T-helper 1 cell (primary cell): ENCODE measurements at places on chromosomes 6 and 20.

DNA sequence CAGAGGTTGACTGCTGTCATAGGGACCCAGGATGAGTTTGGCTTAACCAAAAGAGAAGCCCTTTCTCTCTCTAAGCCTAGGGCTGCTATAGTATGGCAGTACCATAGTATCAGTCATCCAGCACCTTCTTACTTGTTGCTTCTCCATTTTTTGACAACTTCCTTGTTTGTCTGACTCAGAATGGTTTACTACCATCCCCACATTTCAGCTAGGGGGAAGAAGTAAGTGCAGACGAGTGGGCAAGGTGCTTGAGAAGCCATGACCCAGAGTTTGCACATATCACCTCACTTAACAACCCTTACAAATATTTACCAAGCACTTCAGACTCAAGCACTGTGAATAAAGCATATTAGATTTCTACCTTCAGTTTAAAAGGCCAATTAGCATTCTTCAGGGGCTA lies 289.9 kb upstream of the TSHZ2 start:
- DNase-seq: no peak

GRCh38 chr6:32970413-32971241 lies 2.2 kb downstream of the BRD2 start:
- DNase-seq: peak; percentile 57

GRCh38 chr6:26450240-26450639 lies 7.5 kb upstream of the BTN2A1 start:
- DNase-seq: no peak

DNA sequence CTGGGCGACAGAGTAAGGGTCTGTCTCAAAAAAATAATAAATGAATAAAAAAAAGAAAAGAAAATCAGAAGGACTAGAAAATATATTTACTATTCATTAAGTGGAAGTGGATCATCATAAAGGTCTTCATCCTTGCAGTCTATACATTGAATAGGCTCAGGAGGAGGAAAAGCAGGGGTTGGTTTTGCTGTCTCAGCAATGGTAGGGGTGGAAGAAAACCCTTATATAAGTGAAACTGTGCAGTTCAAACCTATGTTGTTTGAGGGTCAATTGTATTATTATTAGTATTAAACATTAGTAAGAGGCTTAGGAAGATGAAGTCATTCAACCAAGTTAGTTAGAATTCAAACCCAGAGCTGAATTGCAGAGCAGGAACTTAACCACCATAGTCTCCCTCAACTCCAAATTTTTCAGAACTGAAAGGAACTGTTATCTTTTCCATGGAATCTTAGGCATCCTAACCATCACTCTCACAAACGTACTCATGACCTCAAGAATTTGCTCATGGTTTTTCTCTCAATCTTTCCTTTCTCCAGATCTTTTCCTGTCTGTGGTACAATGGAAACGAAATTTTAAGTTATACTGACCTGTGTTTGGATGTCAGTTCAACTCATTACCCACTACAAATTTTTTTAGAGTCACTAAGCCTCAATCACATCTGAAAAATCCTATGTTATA lies 7.7 kb upstream of the SMIM13 start:
- DNase-seq: no peak

DNA sequence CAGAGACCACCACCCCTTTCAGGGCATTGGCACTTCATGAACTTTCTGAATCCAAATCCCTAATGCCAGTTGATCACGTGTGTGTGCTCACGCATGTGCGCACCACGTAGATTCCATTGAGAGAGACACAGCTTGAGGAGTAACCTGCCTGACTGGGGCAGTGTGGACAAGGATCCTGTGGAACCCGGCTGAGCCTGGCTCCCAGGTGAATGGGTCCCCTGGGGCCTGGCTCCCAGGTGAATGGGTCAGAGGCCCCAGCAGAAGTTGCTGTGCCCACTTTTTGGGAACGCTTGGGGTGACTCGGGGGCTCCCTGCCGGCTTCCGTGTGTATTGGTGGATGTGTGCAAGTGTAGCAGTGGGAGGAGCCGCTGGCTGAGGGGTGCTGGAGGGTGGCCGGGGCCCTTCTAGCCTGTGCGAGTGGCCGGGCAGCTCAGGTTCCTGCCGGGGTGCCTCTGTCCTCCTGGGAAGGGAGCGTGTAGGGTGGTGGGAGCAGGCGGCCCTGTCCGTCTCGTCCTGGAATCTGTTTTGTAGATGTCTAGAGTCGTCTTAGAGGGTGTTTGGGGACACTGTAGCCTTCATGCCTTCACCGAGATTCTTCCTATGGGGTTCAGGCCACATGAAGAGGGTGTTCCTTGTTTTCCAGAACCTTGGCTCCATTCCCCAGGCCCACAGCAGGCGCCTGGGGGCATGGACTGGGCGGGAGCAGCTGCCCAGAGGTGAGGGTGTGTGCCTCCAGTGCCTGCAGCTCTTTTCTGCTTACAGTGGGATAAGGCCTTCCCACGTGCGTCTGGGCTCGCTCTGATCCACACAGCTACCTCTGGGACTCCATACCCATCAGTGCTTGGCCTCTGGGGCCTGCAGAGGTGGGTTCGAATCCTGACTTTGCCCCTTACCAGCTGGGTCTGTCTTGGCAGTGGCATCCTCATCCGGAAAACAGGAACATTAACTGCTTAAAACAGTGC lies 3.2 kb downstream of the RBM38 start:
- no peak for DNase-seq

GRCh38 chr6:66605971-66606370 lies 898.9 kb upstream of the EYS start:
- no peak for DNase-seq

DNA sequence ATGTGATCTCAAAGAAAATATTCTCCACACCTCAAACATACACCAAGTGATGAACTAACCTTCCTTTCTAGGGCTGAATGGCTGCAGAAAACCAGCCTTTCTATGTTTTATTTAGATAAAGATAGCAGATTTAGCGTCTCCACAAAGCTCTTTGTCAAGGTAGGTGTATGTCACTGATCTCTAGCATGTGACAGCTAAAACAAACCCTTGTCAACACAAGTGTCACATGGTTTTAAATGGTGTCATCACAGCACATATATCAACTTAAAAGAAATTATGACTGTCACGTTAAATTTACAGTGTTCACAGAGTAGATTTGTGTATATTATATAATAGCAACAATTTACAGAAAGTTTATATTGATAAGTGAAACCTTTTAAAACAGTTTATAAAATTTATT lies 58.3 kb downstream of the TENT5A start:
- no peak for DNase-seq

DNA sequence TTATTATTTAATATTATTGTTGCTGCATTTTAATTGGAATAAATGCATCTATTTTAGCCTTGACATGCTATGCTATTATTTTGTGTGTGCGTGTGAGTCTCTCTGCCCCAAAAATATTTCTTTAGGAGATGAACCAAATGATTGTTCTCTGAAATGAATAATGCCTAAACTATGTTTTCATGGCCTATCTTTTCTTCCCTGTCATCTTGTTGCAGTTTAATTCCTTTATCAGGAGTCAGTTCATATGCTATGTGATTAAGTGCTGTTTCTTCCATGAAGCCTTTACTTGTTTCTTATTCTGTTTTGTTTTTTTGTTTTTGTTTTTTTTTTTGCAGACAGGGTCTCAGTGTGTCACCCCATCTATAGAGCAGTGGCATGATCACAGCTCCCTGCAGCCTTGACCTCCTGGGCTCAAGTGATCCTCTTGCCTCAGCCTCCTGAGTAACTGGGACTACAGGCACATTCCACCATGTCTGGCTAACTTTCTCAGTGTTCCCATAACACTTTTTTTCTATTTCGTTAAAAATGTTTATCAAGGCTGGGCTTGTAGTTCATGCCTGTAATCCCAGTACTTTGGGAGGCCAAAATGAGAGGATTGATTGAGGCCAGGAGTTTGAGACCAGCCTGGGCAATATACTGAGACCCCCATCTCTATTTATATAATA lies 25.7 kb downstream of the TPX2 start:
- no peak for DNase-seq

DNA sequence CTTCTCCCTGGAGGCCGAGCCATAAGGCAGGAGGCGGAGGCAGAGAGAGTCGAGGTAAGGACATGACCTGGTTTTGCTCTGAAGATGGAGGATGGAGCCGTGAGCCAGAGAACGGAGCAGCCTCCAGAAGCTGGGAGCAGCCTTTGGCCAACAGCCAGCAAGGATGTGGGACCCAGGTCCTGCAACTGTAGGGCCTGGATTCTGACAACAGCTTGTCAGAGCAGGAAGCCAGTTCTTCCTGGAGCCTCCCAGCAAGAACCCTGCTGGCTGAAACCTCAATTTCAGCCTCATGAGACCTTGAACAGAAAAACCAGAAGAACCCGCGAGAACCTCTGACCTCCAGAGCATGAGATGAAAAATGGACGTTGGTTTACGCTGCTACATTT lies 13.4 kb upstream of the MRGBP start:
- DNase-seq: no peak

- DNase-seq: no peak
Observed at GRCh38 chr6:163405412-163406309, 8.9 kb upstream of the QKI start.

GRCh38 chr6:42378536-42378935 lies 73.2 kb downstream of the TRERF1 start:
- no peak for DNase-seq

DNA sequence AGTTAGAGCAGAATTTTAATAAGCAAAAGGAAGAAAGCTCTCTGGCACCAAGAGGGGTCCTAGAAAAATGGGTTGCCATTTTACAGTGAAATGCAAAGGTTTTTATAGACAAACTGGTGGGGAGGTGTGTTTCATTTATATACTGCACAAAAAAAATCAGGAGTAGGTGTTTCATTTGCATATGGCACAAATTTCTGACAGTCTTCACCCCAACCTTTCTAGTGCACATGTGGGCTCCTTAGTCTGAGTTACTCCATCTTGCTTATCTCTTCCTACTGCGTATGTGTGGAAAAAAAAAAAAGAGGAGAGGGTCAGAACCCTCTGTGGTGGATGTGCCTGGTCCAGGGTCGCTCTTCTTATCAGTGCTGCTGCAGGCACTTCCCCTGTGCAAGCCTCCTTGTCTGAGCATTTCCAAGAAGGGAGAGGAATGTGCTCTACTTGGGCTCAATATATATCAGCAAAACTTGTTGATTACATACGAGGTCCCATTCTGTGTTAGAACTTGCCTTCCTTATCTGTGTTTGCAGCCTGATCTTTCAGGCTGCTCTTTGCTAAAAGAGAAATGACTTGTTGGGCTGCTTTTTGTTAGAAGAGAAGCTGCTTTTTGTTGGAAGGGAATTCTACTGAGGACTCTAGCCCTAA lies 59.0 kb upstream of the MRAP2 start:
- DNase-seq: no peak

GRCh38 chr6:20846602-20847028 lies 312.4 kb downstream of the CDKAL1 start:
- no peak for DNase-seq

GRCh38 chr6:113112086-113112485 lies 745.1 kb upstream of the MARCKS start:
- DNase-seq: no peak

DNA sequence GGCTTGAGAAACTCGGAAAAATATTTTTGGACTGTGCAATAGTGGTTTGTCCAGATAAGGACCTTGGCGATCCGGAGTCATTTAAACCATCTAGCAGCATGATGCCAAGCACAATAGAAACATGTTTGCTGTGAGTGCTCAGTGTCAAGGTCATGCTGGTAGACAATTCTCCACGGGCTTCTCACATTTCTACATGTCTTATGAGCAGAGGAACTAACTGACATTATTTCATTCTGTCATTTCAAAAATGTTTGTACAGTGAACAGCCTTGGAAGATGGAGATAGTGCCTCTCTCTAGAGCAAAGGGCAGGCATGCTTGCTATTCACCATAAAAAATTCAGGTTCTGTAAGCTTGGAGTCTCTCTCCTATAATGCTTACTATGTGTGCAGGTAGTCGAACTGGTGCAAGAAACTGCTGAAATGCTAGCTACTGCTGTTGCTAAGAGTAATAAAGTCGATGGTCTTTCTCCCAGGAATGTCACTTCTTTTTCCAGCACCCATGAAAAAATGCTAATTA lies 25.4 kb upstream of the CCN2 start:
- DNase-seq: no peak

DNA sequence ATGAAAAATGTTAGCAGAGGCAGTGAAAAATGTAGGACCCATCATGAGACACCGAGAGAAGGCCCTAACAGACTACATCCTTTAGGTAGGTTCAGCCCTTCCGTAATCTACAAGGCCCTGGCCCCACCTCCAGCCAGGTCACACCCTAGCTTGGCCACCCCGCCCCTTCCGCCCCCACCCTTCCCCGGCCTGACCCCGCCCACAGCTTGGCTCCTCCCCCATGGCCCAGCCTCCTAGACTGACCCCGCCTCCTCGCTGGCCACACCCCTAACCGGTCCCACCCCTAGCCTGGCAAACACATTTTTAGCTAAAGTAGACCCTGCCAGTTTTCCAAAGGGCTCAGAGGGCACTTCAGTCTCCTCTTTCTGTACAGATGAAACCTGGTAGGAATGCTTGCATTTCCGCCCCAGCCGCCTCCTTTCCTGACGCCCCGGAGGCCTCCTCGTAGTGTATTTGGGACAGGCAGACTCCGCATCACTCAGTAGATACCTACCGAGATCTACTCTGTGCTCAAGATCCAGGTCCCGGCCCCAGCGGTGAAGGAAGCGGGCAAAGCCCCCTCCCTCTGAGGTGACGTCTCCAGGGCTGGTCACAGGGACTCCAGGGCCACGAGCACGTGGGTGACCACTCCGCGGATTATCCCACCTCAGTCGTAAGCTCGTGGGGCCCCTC lies 443.5 kb downstream of the PREX1 start:
- no peak for DNase-seq

GRCh38 chr20:50221501-50222308 lies 31.1 kb downstream of the CEBPB start:
- DNase-seq: no peak

DNA sequence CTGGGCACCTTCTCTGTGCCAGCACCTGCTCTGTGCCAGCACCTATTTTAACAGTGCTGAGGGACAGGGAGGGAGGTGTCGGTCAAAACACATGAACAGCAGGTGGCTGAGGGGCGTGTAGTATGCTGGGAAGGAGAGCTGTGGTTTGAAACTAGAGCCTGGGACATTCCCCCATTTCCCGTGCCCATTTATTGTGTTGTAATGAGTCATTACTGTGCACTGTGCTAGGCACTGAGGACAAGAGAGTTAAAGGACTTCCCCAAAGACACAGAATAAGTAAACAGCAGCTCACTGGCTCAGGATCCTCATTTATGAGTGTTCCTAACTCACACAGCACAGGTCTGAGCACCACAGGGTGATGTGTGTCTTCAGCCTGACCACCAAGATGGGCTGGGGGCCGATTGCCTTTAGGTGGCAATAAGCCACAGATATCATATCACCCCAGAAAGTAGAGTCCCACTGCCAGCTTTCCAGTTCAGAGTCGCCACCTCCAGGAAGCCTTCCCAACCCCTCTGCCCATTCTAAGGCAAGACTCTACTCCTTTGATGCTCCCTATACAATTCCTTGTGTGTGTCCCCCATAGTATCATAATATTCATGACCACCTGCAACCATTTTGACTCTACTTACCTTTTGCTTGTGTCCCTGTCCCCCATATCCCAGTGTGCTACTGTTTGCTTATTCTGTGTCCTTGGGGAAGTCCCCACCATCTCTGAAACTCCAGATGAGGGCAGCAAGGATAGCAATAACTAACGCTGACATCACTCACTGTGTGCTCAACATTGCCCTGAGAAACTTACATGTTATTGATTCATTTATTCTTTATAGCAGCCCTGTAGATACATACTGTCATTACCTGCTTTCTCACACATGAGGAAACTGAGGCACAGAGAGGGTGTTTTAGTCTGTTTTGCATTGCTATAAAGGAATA lies 87.3 kb downstream of the TOX2 start:
- DNase-seq: peak; percentile 55

- DNase-seq: no peak
Observed at GRCh38 chr6:107531868-107532267, 42.0 kb downstream of the SOBP start.
